Erythroblast (primary cell): ENCODE measurements at places on chromosomes 6 and 20.
A peak's percentile ranks its signal among the peaks of the same experiment; 100 is the strongest.

GRCh38 chr6:85580878-85581267 is 12.8 kb downstream of the SNX14 start:
- no peak for DNase-seq

DNA sequence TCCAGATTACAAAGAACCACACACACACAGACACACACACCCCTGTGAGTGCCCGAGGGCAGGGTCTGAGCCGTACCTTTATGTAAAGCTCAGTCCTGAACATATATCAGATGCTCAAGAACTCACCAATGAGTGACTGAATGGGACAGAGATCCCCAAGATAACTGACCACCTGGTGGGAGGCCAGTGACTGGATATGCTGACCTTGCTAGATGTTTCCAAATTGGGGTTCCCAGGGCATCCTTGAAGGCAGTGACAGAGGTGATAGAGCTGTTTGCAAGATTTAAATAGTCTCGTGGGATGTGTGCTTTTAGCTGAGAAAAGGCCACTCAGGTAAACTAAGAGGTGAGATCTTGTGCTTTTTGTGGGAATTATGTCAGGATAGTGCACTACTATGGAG is 39.3 kb downstream of the KCNK17 start:
- no peak for DNase-seq

GRCh38 chr20:42359617-42360016 is 741.4 kb upstream of the CHD6 start:
- no peak for DNase-seq

- DNase-seq = no peak
Observed at GRCh38 chr6:3603340-3604130, 146.7 kb upstream of the SLC22A23 start.

GRCh38 chr6:129567374-129567773 is 142.6 kb downstream of the ARHGAP18 start:
- peak; percentile 84 for DNase-seq

DNA sequence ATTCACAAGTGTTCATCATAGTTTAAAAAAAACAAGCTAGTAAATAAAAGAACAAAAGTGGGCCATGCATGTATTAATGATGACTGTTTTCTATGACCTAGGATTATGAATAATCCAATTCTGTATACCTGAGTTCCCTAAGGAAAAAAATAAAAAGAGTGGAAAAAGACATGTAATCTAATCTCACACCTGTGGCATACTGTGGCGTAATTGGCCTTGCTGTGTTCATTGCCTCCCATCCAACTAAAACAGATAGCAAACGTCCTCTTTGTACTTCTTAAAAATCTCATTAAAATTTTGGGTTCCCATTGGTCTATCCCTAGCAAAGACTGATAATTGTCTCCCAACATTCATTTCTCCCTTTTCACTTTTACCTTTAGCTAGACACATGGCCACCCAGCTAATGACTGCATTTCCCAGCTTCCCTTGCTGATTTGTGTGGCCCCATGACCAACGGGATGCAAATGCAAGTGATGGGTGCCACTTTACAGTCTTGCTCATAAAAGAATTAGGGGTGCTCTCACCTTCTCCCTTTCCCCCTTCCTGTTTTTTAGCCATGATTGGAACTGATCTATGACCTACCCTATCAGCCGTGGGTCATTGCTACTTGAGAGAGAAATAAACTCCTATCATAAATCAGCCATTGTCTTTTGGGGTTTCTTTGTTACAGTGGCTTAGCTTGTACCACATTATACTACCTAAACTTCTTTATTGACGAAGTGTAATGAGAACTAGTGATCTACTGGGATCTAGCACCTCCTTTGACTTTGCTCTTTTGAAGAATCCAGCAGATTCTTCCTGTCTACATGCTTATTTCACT is 32.0 kb upstream of the TBC1D22B start:
- DNase-seq = no peak

DNA sequence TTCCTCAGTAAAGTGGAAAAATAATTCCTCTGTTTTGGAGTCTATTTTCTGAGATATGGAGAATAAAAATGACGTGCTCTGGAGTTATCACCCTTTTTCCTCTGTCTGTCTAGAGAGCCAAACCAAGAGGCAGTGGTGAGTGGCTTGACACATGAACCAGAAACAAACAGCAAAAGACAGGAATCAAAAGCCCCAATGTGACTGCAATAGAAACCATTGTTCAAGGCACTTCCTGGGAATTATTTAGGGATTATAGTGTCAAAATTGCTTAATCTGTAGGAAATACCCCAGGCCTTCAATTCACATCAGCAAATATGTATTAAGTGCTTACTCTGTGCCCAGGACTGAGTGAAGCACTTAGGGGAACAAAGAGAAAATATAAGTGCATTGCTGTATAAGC is 560.4 kb upstream of the JAG1 start:
- DNase-seq = no peak

DNA sequence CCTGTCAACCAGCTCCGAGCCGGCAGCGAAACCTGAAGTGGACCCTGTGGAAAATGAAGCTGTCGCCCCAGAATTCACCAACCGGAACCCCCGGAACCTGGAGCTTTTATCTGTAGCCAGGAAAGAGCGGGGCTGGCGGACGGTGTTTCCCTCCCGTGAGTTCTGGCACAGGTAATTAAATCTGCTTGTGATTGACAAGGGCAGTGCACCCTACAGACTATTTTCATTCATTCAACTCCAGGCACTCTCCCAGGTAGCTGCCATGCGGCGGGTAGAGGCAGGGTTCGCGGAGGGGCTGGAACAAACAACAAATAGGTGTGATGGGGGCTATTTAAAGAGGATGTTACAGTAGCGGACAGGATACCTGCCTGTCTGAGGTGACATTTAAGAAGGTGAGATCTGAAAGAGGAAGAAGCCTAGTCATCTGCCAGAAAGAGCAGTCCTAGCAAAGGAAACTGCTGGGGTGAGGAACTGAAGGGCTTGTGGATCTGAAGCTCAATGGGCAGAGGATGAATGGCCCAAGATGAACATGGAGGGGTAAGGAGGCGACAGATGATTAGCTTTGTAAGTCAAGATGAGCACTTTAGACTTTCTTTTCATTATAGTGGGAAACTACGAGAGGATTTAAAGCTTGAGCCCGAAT is 810 bp downstream of the MRPL18 start:
- DNase-seq = peak; percentile 30

DNA sequence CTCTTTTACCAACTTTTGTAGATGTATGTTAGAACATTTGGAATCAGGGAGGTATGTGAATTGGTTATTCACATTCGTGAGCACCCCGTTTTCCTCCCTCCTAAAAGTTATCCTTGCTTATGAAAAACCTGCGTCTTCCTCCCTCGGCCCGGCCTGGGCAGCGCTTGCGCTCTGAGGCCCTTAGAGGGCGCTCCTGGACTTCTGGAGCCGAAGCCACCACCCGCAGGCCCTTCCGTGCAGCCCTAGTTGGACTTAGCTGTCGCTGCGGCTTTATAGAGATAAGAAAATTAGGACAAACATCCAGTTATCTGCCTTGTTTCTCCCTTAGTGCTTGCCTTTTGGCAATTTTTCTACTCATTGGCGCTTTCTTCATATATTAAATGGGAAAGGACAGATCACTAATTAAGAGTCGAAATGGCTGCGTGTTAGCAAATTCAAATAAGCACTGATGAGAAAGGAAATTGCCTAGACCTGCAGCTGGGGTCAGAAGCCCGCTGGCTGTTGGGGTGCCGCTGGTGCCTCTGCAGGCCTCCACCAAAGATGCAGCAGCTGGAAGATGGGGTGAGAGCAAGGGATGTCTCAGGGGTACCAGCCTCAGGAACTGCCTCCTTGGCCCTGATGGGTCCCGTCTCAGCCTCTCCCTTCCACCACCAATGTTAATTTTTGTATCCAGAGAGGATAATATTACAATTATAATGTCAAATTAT is 5.2 kb downstream of the FNDC1 start:
- DNase-seq = peak; percentile 67

- no peak for DNase-seq
Observed at GRCh38 chr6:33156561-33156960, 35.7 kb downstream of the COL11A2 start.

DNA sequence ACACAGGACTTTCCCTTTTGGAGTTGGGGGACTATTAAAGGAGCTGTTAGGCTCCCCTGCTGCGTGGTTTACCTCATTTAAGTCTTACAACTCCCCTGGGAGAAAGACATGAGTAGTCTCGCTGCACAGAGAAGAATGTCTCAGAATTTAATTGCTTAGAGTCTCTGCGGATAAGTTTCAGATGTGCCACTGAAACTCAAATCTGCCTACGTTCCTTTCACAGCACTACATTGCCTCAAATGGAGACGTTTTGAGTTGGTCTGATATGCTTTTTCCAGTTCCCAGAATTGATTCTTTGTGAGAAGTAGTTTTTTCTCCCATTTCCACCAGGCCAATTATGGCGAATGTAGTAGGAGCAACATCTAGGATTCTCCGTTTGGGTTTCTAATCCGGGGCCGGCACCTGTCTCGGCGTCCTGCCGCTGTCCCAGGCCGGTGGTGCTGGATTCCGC is 532 bp upstream of the SLC35F1 start:
- DNase-seq = no peak

- no peak for DNase-seq
Observed at GRCh38 chr6:15102241-15102640, 143.6 kb upstream of the JARID2 start.

GRCh38 chr20:62549499-62550086 is 73.8 kb upstream of the GATA5 start:
- DNase-seq = no peak

DNA sequence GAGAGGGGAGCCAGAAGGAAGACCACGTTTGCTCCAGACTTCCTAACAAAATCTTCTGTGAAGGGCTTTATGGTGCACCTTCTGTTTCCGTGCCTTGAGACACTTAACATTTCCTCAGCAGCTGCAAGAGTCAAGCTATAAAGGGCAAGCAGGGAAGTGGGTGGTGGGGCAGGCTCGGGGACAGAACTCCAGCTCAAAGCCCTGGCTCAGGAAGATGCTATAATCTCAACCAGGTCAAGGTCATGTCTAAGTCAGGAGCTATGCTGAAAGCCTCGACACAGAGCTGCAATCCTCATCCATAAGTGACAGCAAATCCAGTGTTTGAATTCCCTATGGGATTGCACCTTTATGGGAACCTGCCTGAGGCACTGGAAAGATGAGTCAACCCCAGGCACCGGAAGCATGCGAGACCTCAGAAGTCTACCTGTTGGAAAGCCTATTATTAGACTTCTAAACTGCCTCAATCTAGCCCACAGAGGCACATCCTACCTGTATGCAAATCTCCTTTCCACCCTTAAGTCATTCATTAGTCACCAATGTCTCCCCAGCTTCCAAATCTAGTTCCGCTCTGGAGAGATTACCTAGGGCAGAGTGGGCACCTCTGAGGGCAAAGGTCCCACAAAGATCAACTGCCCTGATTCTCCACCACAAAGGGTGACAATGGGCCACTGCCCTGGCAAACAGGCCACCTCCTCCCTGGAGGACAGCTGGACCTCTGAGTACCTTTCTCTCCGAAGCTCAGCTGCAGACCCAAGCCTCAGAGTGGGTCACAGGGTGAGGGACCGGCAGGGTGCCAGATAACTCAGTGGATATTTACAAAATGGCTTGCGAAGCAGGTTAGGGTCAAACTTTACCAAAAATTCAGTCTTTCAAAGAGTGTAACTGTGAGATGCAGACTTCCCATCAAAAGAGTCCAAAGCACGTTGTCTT is 287.0 kb downstream of the CDC5L start:
- DNase-seq = no peak

- DNase-seq = no peak
Observed at GRCh38 chr6:46983007-46983411, 59.1 kb downstream of the ADGRF1 start.

DNA sequence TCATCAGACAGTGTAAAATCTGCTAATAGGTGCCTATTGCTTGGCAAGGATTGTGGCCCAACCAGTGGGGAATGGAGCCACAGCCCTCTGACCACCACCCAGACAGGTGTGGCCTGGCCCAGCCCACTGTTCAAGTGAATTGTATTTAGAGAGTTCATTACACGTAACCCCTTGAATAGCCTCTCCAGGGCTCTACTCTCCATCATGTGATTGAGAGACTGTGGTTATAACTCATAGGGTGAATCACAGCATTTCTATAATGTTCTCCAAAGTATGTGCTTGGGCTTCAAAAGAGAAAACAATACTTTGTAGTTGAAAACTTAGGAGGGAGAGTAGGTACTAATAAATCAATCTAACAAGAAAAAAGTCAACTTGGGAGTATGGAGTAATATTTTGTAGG is 38.4 kb downstream of the ALDH8A1 start:
- DNase-seq = no peak

DNA sequence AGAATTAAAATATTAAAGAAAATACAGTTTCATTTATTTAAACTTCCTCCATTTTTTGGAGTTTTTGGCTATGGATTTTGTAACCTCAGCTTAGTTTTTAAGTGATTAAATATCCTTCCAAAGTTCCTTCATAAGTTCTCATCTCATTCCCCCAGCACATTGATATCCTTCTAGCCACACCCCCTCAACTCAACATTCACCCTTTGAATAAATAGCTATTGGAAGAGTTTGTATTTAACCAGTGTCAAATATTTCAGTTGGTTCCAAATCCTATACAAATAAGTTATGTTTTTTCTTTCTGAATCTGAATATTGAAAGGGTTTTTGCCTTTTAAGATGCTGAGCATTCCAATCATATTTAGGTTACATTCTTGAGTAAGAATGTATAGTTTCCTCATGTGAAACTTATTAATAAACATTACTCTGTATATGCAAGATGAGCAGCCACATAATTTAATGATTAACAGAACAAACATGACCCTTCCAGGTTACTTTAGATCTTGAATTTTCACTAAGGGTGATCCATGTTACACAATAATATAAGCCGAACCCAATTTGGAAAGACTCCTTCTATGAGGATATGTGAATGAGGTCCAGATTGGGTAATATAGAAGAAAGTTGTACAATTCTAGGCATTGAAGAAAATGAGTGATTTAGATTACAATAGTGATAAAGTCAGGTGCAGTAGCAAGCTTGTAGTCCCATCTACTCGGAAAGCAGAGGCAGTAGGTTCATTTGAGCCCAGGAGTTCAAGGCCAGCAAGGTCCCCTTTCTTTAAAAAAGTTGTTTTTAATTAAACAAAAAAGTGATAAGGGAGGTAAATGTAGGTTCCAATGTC is 13.6 kb downstream of the GLYATL3 start:
- DNase-seq = no peak

GRCh38 chr6:12001004-12001705 is 11.0 kb upstream of the HIVEP1 start:
- DNase-seq = no peak

- no peak for DNase-seq
Observed at GRCh38 chr6:161360520-161360919, 86.7 kb upstream of the AGPAT4 start.

DNA sequence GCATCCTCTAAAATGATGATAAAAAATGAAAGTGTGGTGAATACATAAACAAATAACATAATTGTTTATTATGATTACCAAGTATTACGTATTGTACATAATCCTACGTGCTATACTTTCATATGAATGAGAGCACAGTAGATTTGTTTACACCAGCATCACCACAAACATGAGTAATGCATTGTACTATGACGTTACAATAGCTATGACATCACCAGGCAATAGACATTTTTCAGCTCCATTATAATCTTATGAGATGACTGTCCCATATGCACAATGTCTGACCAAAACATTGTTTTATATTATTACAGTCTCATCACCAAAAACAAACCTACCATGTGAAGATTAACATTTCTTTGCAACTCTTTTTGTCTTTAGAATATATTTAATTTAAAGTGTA is 225.7 kb upstream of the TENT5A start:
- DNase-seq = no peak

GRCh38 chr6:73177221-73177944 is 47.9 kb downstream of the KHDC1L start:
- DNase-seq = no peak
